Spleen (tissue), 13 donors: ENCODE measurements at places on chromosomes 13 and 19. TPM values are rescaled to one million over a fixed set of nuclear protein-coding genes. Genes with fewer than 3 reads are reported as not detected.
A peak's percentile ranks its signal among the peaks of the same experiment; 100 is the strongest.

DNA sequence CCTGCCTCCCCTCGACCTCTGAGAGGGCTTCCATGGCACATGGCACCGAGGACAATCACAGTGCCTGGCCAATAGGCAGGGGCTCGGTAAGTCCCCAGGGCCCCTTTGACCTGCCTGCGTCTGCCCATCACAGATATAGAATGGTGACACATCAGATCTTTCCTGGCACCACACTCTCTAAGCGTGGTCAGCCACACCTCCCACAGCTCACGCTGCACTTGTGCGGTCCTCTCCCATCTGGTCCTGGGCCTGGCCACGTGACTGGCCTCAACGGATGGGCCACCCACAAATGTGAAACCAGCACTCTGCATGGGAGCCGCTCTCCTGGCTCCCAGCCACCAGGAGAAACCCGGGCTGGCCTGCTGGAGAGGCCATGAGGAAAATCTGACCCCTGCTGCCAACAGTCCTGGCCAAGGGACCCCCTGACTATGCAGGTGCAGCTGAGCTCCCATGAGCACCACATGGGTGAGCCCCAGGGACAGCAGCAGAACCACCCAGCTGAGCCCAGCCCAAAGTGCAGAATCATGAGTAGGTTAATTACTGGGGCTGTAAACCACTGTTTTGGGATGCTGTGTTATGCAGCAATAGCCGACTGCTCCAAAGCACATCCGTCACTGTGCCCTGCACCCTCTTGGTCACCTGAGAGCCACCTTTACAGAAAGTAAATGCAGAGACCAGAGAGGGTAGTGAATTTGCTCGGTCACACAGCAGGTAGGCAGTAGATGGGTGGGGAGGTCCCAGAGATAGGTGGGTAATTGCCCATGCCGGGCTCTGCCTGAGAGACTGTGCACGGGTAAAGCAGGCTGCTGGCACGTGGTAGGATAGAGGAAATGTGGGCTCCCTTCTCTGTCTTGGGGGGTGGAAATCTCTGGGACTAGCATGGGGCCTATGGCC lies 9.7 kb upstream of the MEF2B start:
- no peak for DNase-seq
- H3K27me3 ChIP-seq = no peaks in the 10 kb centered on the region
- H3K4me1 ChIP-seq = peaks cover 17% of the 10 kb centered on the region

DNA sequence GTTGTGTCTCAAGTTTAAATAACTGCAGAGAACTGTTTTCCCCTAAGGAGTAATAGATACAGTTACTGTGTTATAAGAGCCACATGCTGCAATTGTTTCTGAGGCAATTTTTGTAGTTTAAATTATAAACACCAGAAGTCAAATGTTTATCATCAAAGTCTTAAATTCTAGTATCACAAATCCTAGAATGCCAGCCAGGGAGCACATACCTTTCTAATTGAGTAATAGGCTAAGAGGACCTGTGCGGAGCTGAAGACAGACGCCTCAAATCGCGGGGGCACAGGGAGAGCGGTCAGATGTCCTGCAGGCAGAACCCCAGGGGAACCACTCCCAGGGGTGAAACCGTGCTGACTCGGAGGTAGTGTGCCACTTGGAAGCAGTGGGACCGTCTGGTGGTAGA lies 65.2 kb upstream of the TNFRSF19 start:
- no peaks in the 10 kb centered on the region for H3K36me3 ChIP-seq
- H3K27me3 ChIP-seq = no peaks in the 10 kb centered on the region
- no peak for DNase-seq
- H3K4me3 ChIP-seq = no peak overlapping the region
- H3K27ac ChIP-seq = no peak overlapping the region

DNA sequence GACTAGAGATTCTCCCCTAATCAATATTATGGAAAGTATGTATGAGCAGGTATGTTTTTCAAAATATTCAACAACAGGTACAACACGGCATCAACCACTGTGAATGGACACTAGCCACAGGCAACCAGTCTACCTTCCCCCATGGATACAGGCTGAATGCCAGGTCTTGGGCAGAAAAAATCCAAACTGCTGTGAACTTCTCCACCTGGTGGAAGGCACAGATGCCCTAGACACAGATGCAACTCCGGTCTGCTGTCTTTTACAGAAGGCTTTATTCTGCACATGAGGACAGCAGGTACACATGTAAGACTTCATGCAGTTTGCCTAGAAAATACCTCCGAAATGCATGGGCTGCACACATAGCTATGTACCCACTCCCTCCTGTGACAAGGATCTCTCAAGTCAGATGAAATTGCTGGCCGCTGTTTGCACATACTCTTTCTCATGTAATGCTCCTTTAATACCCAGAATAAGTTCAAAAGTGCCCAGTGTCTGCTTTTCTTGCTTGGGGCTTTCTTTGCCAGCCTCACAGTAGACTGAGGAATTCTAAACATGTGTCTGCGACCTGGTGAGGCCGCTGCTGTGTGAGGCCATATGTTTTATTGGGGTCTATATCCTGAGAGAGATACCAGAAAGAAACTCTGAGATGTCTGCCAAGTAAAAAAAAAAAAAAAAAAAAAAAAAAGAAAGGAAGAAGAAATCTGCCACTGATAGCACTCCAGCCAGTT lies 325.9 kb downstream of the FOXO1 start:
- no peaks in the 10 kb centered on the region for H3K27me3 ChIP-seq
- no peak overlapping the region for H3K4me3 ChIP-seq
- no peak for DNase-seq
- H3K4me1 ChIP-seq = no peaks in the 10 kb centered on the region

DNA sequence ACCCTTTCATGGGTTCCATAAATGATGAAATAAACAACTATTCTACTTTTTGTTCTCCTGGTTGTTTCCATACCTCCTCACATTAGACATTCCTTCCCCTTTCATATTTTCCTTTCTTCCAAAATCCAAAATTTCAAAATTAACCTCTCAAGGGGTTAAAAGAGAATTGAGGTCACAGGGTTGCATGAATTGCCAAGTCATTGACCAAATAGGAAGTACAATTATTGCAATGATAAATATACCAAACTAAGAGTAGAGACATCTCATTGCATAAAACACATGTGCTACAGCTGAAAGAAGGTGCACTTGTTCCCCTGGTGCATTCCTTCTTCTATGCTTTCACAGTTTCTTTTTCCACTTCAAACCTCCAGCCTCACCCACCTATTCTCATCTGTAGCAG lies 136.1 kb downstream of the KCTD12 start:
- DNase-seq = no peak
- no peaks in the 10 kb centered on the region for H3K27me3 ChIP-seq
- H3K36me3 ChIP-seq = no peaks in the 10 kb centered on the region

- DNase-seq = peak; percentile 87
- no peaks in the 10 kb centered on the region for H3K4me1 ChIP-seq
- H3K36me3 ChIP-seq = no peaks in the 10 kb centered on the region
- no peak overlapping the region for H3K27ac ChIP-seq
- peak overlapping the region; percentile 62 for H3K4me3 ChIP-seq
Observed at GRCh38 chr19:48419158-48419920, 25.9 kb downstream of the GRIN2D start.

GRCh38 chr19:6886277-6886897 lies 992 bp upstream of the ADGRE1 start:
- no peak overlapping the region for H3K4me3 ChIP-seq
- no peaks in the 10 kb centered on the region for H3K36me3 ChIP-seq

DNA sequence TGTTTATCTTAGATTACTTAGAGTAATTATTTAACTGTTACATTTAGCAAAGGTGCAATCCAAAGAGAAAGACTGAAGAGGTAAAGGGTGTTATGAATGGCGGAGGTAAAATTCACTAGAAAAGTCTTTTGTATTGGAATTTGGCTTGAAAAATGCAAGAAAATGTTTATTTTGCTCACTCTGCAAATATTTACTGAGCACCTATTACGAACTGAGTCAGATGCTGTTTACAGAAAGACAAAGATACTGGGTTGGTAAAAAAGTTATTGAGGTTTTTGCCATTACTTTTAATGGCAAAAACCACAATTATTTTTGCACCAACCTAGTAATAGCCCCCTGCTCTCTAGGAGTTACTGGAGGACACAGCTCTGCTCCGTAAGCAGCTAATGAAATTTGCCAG lies 135.2 kb downstream of the RBM26 start:
- no peaks in the 10 kb centered on the region for H3K4me1 ChIP-seq
- DNase-seq = no peak
- H3K27ac ChIP-seq = no peak overlapping the region

GRCh38 chr19:18541258-18541991 lies 1.9 kb downstream of the FKBP8 start:
- H3K27ac ChIP-seq = peak overlapping the region; percentile 92
- H3K36me3 ChIP-seq = peaks cover 38% of the 10 kb centered on the region
- no peak for DNase-seq

- peaks cover 93% of the 10 kb centered on the region for H3K36me3 ChIP-seq
- DNase-seq = peak; percentile 67
- no peaks in the 10 kb centered on the region for H3K27me3 ChIP-seq
- H3K4me1 ChIP-seq = no peaks in the 10 kb centered on the region
Observed at GRCh38 chr19:5667751-5668271, 12.5 kb downstream of the MICOS13 start.

DNA sequence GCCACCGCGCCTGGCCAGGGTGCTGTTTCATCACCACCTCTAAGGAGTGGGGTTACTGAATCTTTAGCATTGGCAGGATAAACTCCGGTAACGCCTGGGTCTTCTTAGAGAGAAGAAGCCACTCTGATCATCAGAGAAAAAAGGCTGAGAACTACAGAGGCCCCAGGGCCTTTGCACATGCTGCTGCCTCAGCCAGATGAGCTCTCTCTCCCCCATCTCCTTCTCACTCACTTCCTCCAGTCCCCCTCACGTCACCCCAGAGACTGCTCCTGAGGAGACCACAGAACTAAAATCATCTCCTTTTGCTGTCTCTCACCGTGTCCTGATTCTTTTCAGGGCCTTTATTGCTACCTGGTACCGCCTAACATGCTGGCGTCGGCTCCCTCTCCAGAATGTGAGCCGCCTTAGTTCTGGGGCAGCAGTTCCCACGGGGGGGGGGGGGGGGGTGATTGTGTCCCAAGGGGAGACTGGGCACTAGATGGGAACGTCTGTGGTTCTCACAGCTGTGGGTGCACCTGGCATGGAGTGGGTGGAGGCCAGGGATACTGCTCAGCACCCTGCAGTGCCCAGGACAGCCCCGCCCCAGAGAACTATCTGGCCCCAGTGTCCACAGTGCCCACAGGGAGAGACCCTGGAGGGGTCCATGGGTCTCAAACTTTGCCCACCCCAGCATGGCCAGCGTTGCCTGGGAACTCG lies 5.1 kb upstream of the DIRAS1 start:
- DNase-seq = no peak
- H3K4me3 ChIP-seq = peak overlapping the region; percentile 9
- peaks cover 37% of the 10 kb centered on the region for H3K27me3 ChIP-seq
- H3K27ac ChIP-seq = no peak overlapping the region
- no peaks in the 10 kb centered on the region for H3K36me3 ChIP-seq

DNA sequence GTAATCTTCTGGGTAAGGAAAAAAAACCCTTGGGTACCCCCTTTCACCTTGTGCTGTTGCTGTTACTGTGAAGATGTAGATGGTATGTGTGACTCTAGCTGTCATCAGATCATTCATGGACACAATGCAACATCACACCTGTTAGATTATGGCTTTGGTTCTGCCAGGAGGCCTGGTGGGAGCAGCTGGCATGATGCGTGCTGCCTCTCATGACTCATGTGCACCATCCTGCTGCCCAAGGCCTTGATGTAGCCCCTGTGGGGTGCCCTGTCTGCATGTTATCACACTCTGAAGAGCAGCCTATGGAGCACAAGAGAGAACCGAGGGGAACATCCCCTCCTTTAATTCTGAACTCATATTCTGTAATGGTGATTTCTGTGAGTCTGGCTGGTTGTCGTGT lies 57.7 kb upstream of the TEX29 start:
- no peak for DNase-seq
- H3K4me1 ChIP-seq = no peaks in the 10 kb centered on the region
- no peak overlapping the region for H3K27ac ChIP-seq
- peaks cover 21% of the 10 kb centered on the region for H3K36me3 ChIP-seq
- no peaks in the 10 kb centered on the region for H3K27me3 ChIP-seq
- no peak overlapping the region for H3K4me3 ChIP-seq

- H3K4me3 ChIP-seq = peak overlapping the region; percentile 98
- H3K36me3 ChIP-seq = no peaks in the 10 kb centered on the region
- peaks cover 37% of the 10 kb centered on the region for H3K4me1 ChIP-seq
- peak overlapping the region; percentile 69 for H3K27ac ChIP-seq
- no peak for DNase-seq
Observed at GRCh38 chr19:10568062-10568825, 535 bp downstream of the CDKN2D start.

GRCh38 chr19:45091031-45091923 lies 1.7 kb upstream of the PPP1R37 start:
- peak overlapping the region; percentile 100 for H3K4me3 ChIP-seq
- H3K4me1 ChIP-seq = peaks cover 69% of the 10 kb centered on the region
- H3K27me3 ChIP-seq = no peaks in the 10 kb centered on the region
- no peaks in the 10 kb centered on the region for H3K36me3 ChIP-seq
- DNase-seq = peak; percentile 99

GRCh38 chr13:113794764-113795173 lies 35.7 kb downstream of the TMEM255B start:
- no peaks in the 10 kb centered on the region for H3K27me3 ChIP-seq
- peak; percentile 58 for DNase-seq
- no peak overlapping the region for H3K4me3 ChIP-seq
- H3K27ac ChIP-seq = no peak overlapping the region
- no peaks in the 10 kb centered on the region for H3K4me1 ChIP-seq

- H3K27ac ChIP-seq = peak overlapping the region; percentile 2
- no peak for DNase-seq
- H3K4me1 ChIP-seq = peaks cover 7% of the 10 kb centered on the region
- H3K4me3 ChIP-seq = no peak overlapping the region
- peaks cover 46% of the 10 kb centered on the region for H3K36me3 ChIP-seq
Observed at GRCh38 chr19:21839976-21840375, 4.0 kb upstream of the ZNF43 start.

DNA sequence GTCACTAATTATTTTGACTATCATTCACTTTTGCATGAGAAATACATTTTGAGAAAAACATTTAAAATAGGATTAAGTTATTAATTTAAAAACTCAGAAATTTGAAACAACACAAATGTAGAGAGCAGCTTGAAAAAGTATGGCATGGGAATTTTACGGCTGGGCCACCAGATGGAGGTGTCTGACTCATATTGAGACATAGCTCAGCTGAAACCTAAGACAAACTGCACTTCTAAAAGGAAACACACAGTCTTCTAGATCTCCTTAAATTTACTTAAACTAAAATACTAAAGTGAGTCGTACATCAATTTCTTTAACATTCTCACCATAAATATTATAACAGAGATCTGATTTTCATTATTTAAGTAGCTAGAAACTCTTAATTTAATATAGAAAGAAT lies 41.9 kb upstream of the POSTN start:
- no peak for DNase-seq
- no peak overlapping the region for H3K27ac ChIP-seq
- H3K27me3 ChIP-seq = no peaks in the 10 kb centered on the region
- no peak overlapping the region for H3K4me3 ChIP-seq
- no peaks in the 10 kb centered on the region for H3K36me3 ChIP-seq

ZNF253 gene
- 17.1 TPM for total RNA-seq

POU2F2 gene
- total RNA-seq = 22.7 TPM

STARD13 gene
- total RNA-seq = 24.3 TPM

ZNF468 gene
- 18.3 TPM for total RNA-seq

ZSWIM4 gene
- total RNA-seq = 6.2 TPM

KIR3DL2 gene
- 1.4 TPM for total RNA-seq

WDR88 gene
- not detected for total RNA-seq

PRTN3 gene
- total RNA-seq = 9.6 TPM

GPR4 gene
- 4.3 TPM for total RNA-seq
